ENCODE measurements at places on chromosomes 3 and 15.
A peak's percentile ranks its signal among the peaks of the same experiment; 100 is the strongest.

- no peak for DNase-seq
Measured at GRCh38 chr3:46870651-46871050, 6.9 kb upstream of the PTH1R start.

DNA sequence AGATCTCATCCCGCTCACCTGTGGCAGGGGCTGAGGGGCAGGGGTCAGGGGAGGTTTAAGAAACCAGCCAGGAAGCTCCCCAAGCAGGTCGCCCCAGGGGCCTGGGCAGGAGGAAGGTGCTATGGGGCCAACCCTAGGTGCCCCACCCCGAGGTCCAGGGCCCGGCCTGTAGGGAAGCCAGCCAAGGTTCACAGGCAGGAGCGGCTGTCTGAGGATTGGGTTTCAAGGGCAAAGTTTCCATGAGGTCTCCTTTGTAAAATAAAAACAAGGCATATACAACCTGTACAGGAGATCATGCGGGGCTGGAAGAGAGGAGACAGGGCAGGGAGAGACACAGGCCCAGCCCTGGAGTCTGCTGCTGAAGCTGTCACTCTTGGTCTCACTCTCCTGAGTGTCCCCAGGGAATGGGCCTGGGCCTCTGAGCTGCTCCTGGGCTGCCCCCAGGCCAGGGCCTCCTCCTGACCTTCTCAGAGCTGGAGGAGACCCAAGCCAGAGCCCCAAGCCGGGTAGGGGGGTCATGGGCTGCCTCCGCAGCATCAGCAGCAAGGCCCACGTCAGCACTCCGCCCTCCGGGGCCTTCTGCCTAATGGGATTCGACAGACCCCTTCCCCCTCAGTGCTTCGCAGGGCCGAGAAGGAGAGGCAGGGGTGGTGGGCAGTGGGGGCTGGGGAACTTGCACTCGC is 5.5 kb downstream of the CPLX3 start:
- no peak for DNase-seq

GRCh38 chr3:12973827-12974226 is 99.4 kb downstream of the IQSEC1 start:
- no peak for DNase-seq

DNA sequence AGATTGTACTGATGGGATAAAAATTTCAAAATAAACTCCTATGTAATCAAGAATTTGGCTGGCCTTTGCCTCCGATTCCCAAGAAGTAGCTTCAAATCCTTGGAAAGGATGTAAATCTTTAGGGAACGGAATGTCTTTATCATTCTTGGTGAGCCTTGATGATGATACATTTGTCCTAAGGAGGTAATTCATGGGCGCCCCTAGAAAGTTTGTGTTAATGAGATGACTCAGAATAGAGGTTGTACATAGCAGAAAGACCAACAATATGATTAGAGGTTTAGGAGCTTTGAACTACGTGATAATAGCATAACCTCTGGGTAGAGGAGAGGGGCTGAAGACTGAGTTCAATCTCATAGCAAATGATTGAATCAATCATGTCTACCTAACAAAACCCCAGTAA is 248.6 kb upstream of the SLITRK3 start:
- no peak for DNase-seq

DNA sequence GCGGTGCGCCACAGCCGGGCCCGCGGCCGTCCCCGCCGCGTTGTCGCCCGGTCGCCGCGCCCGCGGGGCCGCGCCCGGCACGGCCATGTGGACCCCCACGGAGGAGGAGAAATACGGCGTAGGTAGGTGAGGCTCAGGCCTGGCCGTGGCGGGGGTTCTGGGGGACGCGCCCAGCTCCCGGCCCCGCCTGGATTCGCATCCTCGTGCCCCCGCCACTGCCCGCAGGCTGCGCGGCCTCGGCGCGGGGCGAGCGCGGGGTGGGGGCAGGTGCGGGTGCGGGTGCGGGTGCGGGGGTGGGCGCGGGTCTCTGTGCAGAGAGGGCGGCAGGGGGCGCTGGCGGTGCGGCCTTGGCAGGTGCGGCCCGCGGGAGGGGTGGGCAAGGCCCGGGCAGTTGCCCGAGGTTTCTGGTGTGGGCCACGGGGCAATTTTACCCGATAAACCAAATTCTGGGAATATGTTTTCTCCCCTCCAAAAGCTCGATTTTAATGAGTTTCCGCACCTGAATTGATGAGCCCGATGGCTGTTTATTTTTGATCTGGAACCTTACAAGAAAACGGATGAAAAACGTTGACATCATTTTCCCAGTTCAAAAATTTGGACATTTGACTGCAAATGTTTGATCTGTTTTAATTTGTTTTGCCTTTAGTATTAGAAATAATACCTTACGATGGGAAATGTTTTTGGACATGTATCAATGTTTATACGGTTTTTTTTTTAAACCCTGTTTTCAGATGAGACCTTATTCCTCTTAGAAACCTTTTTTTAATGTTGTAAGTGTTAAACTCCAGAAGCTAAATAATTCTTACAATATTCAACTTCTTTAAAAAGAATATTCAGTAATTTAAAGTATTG is 678 bp downstream of the DOCK3 start:
- DNase-seq = peak; percentile 73

GRCh38 chr3:120181632-120182031 is 87.4 kb upstream of the GSK3B start:
- DNase-seq = no peak

- no peak for DNase-seq
Measured at GRCh38 chr15:71634820-71635560, 175.4 kb upstream of the NR2E3 start.

DNA sequence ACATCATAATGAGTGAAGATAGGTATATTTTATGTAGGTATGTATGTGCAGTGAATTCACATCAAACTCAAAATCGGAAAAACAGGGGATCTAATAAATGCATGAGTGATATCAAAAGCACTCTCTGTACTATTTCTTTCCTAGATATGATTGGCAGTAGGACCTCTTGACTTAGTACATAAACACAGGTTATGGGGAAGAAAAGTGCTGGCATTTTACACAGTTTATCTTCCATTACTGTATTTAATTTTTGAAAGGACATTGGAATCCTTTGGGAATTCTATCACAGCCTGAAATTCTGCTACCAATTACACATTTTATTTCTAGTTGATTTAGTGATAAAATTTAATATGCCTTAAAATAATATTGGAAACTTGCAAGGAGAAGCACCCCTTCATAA is 470.5 kb upstream of the ONECUT1 start:
- DNase-seq = no peak

GRCh38 chr3:172312001-172312400 is 136.3 kb downstream of the GHSR start:
- no peak for DNase-seq

DNA sequence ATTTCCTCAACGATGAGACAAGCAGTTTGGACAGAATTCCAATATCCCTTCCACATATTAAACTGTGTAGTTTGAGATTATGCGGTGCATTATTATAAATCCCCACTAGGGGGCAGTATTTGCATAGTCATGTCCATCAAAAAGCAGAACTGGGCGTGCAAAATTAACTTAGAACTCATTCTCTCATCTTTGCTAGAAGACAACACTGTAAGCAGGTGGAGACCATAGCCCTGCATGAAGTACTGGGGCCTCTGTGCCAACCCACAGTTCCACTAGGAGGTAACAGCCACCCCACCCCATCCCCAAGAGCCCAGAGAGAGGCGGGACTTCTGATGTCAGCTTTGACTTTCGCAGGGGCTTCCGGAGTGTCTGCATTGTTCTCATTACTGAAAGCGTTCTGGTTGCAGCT is 106.6 kb upstream of the TMC3 start:
- no peak for DNase-seq

GRCh38 chr15:51313074-51313393 is 25.4 kb downstream of the CYP19A1 start:
- no peak for DNase-seq

GRCh38 chr15:29800491-29801366 is 21.5 kb downstream of the TJP1 start:
- DNase-seq = no peak

All from stimulated activated CD4-positive, alpha-beta T cell treated with anti-CD3 and anti-CD28 coated beads, Interleukin-4, amount 100 ng/mL, for 1 hour (primary cell).